Amygdala (tissue), 56 donors: ENCODE measurements at places on chromosomes 13 and 19.

DNA sequence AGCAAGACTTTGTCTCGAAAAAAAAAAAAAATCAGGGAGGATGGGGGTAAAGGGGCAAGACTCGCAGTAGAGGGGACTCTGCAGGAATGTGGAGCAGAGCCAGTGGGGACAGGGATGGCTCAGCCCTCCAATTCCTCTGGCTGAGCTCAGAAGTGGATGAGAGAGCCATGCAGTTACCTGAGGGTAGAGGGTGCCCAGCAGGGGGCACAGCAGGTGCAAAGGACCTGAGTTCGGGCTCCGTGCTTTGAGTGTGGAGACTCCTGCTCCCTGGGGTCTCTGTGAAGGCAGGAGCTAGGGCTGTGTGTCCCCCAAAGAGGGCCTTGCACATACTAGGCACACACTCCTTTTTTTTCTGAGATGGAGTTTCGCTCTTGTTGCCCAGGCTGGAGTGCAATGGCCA is 7.7 kb downstream of the DOCK6 start:
- DNase-seq, result no peak

- no peak for DNase-seq
Measured at GRCh38 chr13:42969565-42970172, 22.4 kb downstream of the EPSTI1 start.

DNA sequence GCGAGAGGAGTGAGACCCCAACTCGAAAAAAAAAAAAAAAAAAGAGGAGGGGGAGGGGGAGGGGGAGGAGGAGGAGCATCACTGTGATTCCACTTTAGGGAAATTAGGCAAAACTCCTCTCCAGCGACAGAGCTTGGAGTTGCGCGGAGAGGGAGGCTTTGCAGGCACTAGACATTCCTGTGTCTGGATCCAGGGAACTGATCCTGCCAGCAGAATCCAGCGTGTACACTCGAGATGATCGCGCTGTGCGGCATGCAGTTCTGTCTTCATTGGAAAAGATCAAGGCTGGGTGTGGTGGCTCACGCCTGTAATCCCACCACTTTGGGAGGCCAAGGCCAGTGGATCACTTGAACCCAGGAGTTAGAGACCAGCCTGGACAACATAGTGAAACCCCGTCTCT is 29.6 kb upstream of the KLF2 start:
- DNase-seq, result no peak

- no peak for DNase-seq
Measured at GRCh38 chr13:42395086-42395821, 123.3 kb downstream of the AKAP11 start.

GRCh38 chr19:38224014-38224862 is at the start of gene DPF1:
TSS of gene DPF1 (minus strand) at chr19:38224222. CDS start at chr19:38224142, 80 bp downstream.
- DNase-seq, result peak; percentile 57

DNA sequence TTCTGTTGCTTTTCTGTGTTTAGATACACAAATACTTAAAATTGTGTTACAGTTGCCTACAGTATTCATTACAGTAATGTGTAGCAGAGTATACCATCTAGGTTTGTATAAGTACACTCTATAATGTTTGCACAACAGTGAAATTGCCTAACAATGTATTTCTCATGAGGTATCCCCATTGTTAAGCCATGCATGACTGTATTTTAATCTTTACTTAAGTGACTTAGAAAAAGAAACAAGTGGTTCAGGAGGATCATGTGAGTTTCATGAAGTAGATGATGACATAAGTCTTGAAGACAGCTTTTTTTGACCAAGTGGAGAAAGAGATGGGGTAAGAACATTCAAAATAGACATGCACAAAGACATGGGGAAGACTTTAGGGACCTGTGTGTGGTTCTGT is 8.4 kb upstream of the KCTD4 start:
- DNase-seq, result no peak

GRCh38 chr19:518598-519231 is 11.4 kb downstream of the TPGS1 start:
- no peak for DNase-seq
